ENCODE measurements at places on chromosomes 7 and 10.
A peak's percentile ranks its signal among the peaks of the same experiment; 100 is the strongest.

- DNase-seq: no peak
These were observed 59.1 kb downstream of the FRMD4A start for GRCh38 chr10:14271621-14272020.

GRCh38 chr10:90557385-90557784 lies 300.5 kb downstream of the HTR7 start:
- no peak for DNase-seq

GRCh38 chr7:86953219-86953618 lies 106.2 kb downstream of the ELAPOR2 start:
- no peak for DNase-seq

DNA sequence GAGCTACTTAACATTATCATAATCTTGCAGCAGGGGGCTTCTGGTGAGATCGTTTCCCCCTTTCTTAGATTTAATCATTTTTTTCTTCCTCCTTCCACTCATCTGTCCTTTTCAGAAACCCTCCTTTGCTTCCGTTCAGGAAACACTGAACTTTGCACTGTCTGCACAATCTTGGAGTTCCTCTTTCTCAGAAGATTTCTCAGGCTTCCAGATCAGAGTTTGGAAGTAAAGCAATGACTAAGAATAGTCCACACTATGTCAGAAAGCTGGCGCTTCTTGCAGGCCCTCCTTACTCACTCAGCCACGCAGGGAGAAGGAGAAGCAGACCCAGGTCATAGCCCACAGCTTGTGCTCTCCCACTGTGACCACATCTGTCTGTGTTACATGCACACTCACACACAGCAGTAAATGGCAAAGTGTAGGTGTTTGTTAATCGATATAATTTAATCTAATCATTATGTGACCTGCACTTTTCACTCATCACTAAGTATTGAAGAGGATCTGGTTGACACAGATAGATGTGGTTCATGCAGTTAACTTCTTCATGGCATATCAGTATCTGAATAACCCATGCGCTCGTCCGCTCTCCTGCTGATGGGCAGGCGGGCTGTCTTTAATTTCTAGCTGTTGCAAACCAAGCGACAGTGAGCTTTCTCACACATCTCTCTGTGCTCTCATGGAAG lies 30.2 kb downstream of the ALOX5 start:
- DNase-seq: no peak

- DNase-seq: no peak
These were observed 176.7 kb downstream of the GPAM start for GRCh38 chr10:112006831-112007230.

DNA sequence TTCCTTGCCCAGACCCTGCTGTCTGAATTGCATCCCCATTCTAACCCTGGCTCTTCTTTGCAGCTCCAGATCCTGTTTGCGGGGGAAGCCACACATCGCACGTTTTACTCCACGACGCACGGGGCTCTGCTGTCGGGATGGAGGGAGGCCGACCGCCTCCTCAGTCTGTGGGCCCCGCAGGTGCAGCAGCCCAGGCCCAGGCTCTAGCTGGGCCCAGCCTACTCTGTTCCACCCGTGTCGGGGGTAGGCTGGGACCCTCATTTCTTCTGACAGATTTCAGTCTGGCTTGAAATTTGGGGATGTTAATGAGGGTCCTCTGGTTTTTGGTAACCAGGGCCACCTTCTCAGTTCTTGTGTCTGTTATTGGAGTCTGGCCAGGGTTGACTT lies 2.7 kb upstream of the MTG1 start:
- no peak for DNase-seq

DNA sequence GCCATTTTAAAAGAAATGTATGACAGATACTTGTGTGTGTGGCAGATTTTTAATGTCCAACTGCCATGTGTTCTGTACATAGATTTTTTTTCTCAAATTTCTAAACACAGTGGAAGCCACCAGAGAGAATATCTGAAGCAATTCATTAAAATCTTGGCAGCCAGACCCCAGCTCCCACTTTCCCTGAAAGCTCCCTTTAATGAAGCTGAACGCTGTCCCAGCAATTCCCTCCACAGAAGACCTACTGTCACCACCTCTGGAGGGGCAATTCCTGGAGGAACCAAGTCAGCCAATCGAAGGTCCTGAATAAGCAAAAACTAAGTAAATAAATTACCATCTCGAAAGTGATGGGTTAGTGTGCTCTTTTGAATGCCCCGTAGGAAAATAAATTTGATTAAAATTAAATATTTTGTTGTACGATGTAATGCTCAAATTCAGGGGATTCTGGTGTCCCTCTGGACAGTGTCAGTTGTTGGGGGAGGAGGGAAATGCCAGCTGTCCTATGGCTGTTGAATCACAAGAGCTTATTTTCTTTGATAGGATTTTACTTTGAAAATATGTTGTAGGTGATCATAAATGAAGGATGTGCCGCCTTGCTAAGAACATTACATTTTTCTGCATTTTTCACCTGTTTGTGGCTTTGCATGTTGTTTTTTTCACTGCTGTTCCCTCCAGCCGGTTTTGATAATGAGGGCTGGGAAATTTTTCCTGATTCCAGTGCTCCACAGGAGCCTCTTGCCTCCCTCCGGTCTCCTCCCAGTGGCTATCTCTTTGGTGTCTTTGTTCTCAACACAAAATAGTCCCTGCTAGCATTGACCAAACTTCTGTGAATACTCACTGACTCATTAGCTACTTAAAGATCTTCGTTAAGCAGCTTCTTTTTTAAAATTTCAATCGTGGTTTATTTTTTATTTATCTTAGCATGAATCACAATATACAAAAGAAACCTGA lies 9.2 kb upstream of the GSAP start:
- DNase-seq: no peak

GRCh38 chr10:108862676-108863350 lies 1060.5 kb downstream of the XPNPEP1 start:
- DNase-seq: no peak

GRCh38 chr10:77964811-77965210 lies 38.3 kb upstream of the DLG5 start:
- no peak for DNase-seq

GRCh38 chr10:12194752-12195271 lies 879 bp downstream of the NUDT5 start:
- DNase-seq: no peak

- DNase-seq: no peak
These were observed 12.3 kb downstream of the OSBPL3 start for GRCh38 chr7:24967696-24968095.

- DNase-seq: no peak
These were observed 1.5 kb upstream of the GATA3 start for GRCh38 chr10:8052956-8053445.

GRCh38 chr7:153550173-153550572 lies 502.0 kb upstream of the DPP6 start:
- no peak for DNase-seq

GRCh38 chr10:20890491-20891337 lies 6.4 kb downstream of the NEBL start:
- no peak for DNase-seq

- peak; percentile 41 for DNase-seq
These were observed 20.2 kb upstream of the BAIAP2L1 start for GRCh38 chr7:98420966-98421612.

DNA sequence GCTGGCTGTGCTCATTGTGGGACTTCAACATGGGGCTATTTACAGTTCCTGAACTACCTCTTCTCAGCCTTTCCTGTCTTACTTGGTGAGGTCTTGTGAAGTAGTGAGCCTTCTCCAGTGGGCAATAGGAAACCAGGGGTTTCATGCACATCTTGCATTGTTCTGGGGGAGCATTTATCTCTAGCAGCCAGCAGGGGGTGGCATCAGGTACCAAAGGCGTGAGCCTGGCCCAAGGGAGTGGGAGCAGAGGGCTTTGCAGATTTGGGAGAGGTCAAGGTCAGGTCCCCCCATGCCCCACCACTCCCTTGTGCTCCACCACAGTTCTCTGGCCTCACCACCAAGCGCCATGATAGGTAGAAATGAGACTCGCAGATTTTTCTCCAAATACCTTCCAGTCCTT lies 85.4 kb upstream of the NPTX2 start:
- no peak for DNase-seq

DNA sequence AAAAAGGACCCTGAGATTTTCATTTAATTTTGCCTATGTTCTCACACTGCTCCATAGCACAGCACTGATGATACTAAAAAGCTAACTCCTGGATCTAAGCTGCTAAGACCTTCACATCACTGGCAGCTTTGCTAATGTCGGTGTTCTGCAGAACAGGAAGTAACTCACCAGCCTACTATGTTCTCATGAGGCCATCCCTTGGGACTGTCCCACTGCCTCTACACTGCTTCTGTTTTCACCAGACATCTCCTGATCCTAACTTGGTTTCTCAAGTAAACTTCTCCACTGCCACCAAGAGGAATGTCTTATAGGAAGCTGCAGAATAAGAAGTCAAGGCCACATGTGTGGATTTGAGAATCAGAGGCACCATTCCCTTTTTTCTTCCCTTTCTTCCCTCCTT lies 15.1 kb downstream of the HTR7 start:
- no peak for DNase-seq

DNA sequence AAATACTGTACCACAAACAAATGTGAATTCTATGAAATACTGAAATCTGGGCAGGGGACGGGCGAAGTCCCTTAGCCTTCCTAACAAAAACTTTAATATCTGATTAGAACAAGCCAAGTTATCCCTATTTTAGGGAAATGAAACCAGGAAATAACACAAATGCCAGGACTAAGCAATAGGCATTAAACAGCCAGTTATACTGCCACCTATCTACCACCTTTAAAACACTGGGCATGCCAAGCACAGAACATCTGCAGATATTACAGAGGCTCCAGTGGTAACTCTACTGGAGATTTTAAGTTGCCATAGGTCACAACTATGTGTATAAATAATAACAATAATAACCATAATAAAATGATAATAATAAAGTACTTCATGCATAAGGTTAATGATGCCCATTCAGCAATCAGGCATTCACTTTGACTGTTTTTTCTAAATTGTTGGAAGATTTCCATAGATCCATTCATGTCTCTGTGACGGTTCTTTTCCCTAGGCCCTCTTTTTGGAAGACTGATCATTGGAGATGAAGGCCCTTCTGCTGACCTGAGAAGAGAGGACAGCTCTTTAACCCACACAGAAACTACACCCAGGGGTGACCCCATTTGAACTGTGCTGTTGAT lies 195.7 kb downstream of the CACNA2D1 start:
- no peak for DNase-seq

DNA sequence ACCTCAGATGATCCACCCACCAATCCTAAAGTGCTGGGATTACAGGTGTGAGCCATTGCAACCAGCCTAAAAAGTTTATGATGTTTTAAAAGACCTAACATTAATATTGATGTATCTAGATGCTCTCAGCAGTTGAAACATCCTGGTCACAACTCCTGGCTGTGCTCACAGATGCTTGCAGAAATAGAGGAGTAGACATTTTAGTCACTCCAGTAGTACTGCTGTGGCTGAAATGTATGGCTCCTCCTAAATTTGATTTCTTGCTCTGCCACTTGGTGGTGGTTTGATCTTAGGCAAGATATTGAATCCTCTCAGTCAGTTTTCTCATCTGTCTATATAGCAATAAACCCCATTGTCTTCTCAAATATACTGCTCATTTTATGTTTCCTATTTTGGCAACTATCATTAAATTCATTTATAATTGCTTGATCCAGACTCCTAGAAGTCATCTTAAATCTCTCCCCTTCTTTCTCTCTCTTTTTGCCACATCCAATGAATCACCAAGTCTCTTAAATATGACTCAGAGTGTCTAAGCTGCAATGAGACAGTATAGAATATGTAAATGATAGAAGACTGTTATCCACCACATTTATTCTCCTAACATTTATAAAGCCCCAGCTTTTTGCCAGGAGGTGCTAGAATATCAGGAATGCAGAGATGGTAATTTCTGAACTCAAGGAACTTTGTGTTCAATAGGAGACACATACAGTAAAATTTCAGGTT lies 78.1 kb upstream of the NRBF2 start:
- DNase-seq: no peak

GRCh38 chr7:18503126-18503866 lies 7.7 kb downstream of the HDAC9 start:
- no peak for DNase-seq

DNA sequence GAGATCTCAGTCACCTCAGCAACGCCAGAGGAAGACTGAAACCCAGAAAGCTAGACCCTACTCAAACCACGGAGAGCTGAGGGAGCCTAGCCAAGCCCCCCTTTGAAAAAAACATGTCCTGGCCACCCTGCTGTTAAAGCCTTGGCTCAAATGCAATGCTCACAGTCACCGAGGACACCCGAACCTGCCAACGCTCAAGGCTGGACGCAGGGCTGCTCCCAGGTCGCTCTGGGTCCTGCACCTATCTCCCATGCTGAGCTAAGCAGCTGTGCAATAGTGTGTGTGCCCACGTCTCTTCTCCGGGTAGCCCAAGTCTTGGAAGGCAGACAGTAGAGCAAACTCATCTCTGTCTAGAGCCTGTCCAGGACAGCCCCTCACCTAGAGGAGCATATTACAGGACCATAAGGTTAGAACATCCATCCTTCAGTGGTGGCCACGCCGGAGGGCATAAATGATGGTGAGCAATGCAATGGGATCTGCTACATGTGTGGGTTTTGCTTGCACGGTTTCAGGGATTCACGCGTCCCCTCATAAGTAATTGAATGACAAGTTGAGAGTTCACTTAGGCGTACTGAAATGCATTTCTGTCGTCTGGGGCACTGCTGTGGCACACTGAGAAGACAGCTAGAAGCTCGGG lies 94.2 kb upstream of the DDC start:
- no peak for DNase-seq

DNA sequence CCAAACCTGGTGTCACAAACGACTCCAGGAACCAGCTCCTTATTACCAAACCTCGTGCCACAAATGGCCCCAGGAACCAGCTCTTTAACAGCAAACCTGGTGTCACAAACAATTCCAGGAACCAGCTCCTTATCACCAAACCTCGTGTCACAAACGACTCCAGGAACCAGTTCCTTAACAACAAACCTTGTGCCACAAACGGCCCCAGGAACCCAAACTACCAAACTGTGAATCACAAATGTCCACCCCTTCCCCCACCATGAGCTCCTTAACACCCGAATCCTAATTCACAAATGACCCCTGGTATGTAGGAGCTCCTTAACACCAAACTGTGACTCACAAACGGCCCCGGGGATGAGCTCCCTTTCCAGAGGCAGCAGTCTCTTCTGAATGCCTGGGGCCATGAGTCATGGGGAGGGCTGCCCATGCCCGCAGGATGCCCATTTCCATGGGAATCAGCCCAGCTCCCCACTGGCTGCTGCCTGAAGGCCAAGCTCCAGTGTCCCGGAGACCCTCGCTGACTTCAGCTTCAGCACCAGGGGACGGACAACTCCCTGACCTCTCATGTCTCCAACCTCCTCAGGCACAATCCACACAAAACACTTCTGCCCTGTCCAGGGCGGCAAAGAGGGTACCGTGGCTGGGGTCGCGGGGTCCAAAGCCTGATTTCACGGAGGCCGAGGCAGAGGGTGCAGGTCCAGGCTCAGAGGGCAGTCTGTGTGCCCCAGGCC lies 213.1 kb downstream of the ELFN1 start:
- no peak for DNase-seq

- no peak for DNase-seq
These were observed 41.2 kb downstream of the FGFR2 start for GRCh38 chr10:121556918-121557573.

GRCh38 chr7:135375908-135376699 lies 133.8 kb downstream of the CNOT4 start:
- no peak for DNase-seq

Measured in stimulated activated CD8-positive, alpha-beta memory T cell treated with anti-CD3 and anti-CD28 coated beads, Interleukin-12 subunit alpha, Interleukin-12 subunit beta, amount 100 ng/mL, for 1 hour (primary cell).